ENCODE measurements at places on chromosomes 5 and 9. TPM values are rescaled to one million over a fixed set of nuclear protein-coding genes. Genes with fewer than 3 reads are reported as not detected.

Gene HRH2
- total RNA-seq = 4.1 TPM

Gene MYOT
- total RNA-seq = not detected

Gene GLRA1
- not detected for total RNA-seq

Gene PCDHB10
- total RNA-seq = not detected

Gene PRR16
- 0.77 TPM for total RNA-seq

Gene C5orf34
- 20.1 TPM for total RNA-seq

Gene OLFM1
- total RNA-seq = not detected

Gene STOML2
- total RNA-seq = 286 TPM

Gene ELAVL2
- total RNA-seq = not detected

Gene KIF4B
- total RNA-seq = not detected

Gene PSAT1
- total RNA-seq = 174 TPM

Gene KIF20A
- total RNA-seq = 99.6 TPM

Gene BARHL1
- not detected for total RNA-seq

Gene C5orf52
- not detected for total RNA-seq

Gene SNX30
- 7.7 TPM for total RNA-seq

Gene ADAMTSL2
- total RNA-seq = not detected

Gene PBX3
- total RNA-seq = 32.3 TPM

Gene PTPA
- 214 TPM for total RNA-seq

Gene TNFSF15
- total RNA-seq = 0.23 TPM

Gene GPX8
- 48.7 TPM for total RNA-seq

Gene PSMB7
- total RNA-seq = 413 TPM

Gene PRUNE2
- total RNA-seq = 0.59 TPM

Gene FOXI1
- total RNA-seq = not detected

Gene NUTM2G
- total RNA-seq = not detected

Gene AK3
- 88.8 TPM for total RNA-seq

Gene CDC20B
- not detected for total RNA-seq

Gene GPX3
- 0.17 TPM for total RNA-seq

Gene NUDT12
- total RNA-seq = 15.0 TPM

Gene PCDHGC5
- 1.4 TPM for total RNA-seq

Gene NCBP1
- total RNA-seq = 52.9 TPM

Gene RNF183
- total RNA-seq = not detected

Gene TAF11L5
- not detected for total RNA-seq

Gene ESM1
- total RNA-seq = 27.1 TPM

Gene SLC2A6
- total RNA-seq = 2.3 TPM

Gene HMMR
- 71.2 TPM for total RNA-seq

Gene ENTPD2
- not detected for total RNA-seq

Gene IQGAP2
- 0.10 TPM for total RNA-seq

Gene LHX3
- not detected for total RNA-seq

Gene ORM1
- not detected for total RNA-seq

Gene MLANA
- total RNA-seq = not detected

Gene FOXD4L5
- not detected for total RNA-seq

Gene ENHO
- 5.0 TPM for total RNA-seq

Gene CATSPER3
- total RNA-seq = 0.13 TPM

Gene NOL8
- 31.5 TPM for total RNA-seq

Gene RGMB
- total RNA-seq = 31.4 TPM

Gene PCDHA5
- total RNA-seq = not detected

Gene MUSK
- total RNA-seq = not detected

Gene NEUROG1
- total RNA-seq = not detected

Gene FXN
- 31.9 TPM for total RNA-seq

Gene OTP
- total RNA-seq = not detected

Gene NR5A1
- not detected for total RNA-seq

Gene PPP3R2
- total RNA-seq = not detected

Gene HTR1A
- total RNA-seq = not detected

Gene SEMA5A
- 2.7 TPM for total RNA-seq

Gene FOXD4
- total RNA-seq = 1.2 TPM
